ENCODE measurements at places on chromosomes 4 and X. TPM values are rescaled to one million over a fixed set of nuclear protein-coding genes. Genes with fewer than 3 reads are reported as not detected.

DNA sequence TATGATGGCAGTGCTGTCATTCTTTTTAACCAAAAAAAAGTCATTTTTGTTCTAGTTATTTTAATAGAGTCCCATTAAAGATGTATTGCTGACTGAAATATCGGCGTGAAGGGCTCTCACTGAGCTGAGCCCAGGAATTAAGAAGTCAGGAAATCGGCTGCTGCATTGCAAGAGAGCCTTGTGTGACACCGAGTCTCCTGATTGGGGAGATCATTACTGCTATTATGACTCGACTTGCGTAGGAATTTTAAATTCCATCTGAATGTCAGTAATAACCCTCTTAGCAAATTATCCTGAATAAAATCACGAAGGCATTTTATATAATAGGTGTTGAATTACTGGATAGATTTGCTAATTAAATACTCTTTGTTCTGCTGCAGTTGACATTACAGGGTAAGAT, 111.5 kb downstream of the POLA1 start:
- no peak overlapping the region for H3K27ac ChIP-seq
- H3K36me3 ChIP-seq, result no peaks in the 10 kb centered on the region
- H3K4me1 ChIP-seq, result no peaks in the 10 kb centered on the region
- DNase-seq, result no peak
- no peak overlapping the region for H3K4me3 ChIP-seq

The CSAG2 gene
- not detected for total RNA-seq

- H3K27ac ChIP-seq, result no peak overlapping the region
- H3K4me3 ChIP-seq, result no peak overlapping the region
- H3K36me3 ChIP-seq, result no peaks in the 10 kb centered on the region
- no peaks in the 10 kb centered on the region for H3K27me3 ChIP-seq
- no peaks in the 10 kb centered on the region for H3K4me1 ChIP-seq
- no peak for DNase-seq
These were observed 10.2 kb downstream of the TLR3 start for GRCh38 chr4:186078981-186079638.

The ERVMER34-1 gene
- 1.1 TPM for total RNA-seq

DNA sequence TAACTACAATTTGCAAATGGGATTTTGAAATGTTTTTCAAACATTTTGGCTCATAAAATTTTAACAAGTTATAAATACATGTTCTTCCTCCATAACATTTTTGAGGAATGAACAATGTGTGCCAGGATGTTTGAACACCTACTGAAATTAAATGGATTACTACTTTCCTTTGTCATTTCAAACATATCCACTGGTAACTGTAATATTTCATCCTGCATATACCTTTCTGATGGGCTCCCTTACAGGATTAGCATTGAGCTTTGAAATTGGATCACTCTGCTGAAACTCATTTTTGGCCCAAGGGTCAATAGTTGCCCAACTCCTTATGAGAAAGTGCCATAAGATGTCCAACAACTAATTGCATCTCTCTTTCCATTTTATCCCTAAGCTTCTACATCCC, 17.6 kb downstream of the GRPR start:
- no peak overlapping the region for H3K27ac ChIP-seq
- H3K27me3 ChIP-seq, result no peaks in the 10 kb centered on the region
- H3K4me3 ChIP-seq, result no peak overlapping the region

DNA sequence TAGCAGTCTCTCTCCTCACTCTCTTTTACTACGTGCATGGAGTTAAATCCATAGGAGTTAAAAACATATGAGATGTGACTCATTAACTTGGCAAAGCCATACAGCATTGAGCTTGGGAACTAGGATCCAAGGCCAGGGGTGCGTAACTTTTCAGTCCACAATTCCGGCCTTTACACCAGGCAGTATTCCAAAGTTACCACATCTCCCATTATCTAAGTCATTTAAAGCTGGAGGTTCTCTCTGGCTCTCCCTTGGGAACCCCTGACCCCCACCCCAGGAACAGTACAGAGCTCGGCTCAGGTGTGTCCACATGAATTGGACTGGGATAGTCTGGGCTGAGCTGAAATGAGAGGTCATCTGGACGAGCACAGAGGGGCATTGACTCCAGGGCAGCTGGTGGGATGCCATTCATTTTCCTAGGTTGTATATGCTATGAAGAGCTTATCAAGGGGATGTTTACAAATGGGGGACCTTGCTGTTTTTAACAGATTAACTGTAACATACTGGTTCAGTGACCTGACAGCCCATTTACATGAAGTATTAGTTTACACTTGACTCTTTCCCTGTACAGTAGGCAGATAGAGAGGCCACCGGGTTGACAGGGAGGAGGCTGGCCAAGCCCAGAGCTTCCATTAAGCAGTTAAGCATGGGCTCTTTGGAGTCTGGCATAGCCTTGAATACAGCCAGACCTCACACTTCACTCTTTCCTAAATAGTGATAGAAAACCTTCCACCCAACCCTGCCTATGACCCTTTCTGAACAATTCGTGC, 128.8 kb downstream of the RAB28 start:
- no peak overlapping the region for H3K27ac ChIP-seq
- no peak overlapping the region for H3K4me3 ChIP-seq
- H3K27me3 ChIP-seq, result no peaks in the 10 kb centered on the region
- DNase-seq, result no peak

- DNase-seq, result peak; percentile 85
- no peaks in the 10 kb centered on the region for H3K27me3 ChIP-seq
- H3K4me1 ChIP-seq, result peaks cover 7% of the 10 kb centered on the region
- peak overlapping the region; percentile 84 for H3K27ac ChIP-seq
These were observed 22.4 kb downstream of the GAB1 start for GRCh38 chr4:143358923-143359643.

The C4orf50 gene
- 0.13 TPM for total RNA-seq

- no peak overlapping the region for H3K4me3 ChIP-seq
- no peaks in the 10 kb centered on the region for H3K4me1 ChIP-seq
- no peaks in the 10 kb centered on the region for H3K27me3 ChIP-seq
- H3K27ac ChIP-seq, result no peak overlapping the region
- H3K36me3 ChIP-seq, result no peaks in the 10 kb centered on the region
These were observed 90.9 kb upstream of the TLR2 start for GRCh38 chr4:153593161-153593560.

The GAGE12J gene
- not detected for total RNA-seq

The NDP gene
- not detected for total RNA-seq

The SHROOM4 gene
- total RNA-seq, result 3.3 TPM

DNA sequence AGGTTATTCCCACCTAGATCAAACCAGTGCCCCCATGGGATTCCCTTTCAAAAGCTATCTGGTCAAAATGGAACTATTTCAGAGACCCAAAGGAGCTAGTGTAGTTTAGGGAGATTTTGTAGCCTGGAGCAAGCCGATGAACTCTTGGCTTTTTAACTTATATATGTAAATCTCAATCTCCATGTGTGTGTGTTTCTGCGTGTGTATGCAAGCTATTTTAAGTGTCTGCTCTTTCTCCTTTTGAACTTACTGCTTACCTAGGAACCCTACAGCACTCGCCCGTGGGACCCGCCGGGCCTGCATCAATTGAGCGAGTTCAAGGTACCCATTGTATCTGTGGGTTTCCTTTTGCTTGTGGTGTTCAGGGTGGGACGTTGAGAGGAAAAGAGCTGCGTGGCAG, 10.4 kb downstream of the CSTF2 start:
- H3K27me3 ChIP-seq, result no peaks in the 10 kb centered on the region
- no peak overlapping the region for H3K27ac ChIP-seq
- H3K4me3 ChIP-seq, result no peak overlapping the region
- H3K4me1 ChIP-seq, result no peaks in the 10 kb centered on the region
- no peak for DNase-seq

The TRPC3 gene
- total RNA-seq, result not detected

The STATH gene
- total RNA-seq, result not detected

- no peaks in the 10 kb centered on the region for H3K4me1 ChIP-seq
- H3K36me3 ChIP-seq, result no peaks in the 10 kb centered on the region
These were observed 50.0 kb downstream of the IQCM start for GRCh38 chr4:149765630-149766029.

DNA sequence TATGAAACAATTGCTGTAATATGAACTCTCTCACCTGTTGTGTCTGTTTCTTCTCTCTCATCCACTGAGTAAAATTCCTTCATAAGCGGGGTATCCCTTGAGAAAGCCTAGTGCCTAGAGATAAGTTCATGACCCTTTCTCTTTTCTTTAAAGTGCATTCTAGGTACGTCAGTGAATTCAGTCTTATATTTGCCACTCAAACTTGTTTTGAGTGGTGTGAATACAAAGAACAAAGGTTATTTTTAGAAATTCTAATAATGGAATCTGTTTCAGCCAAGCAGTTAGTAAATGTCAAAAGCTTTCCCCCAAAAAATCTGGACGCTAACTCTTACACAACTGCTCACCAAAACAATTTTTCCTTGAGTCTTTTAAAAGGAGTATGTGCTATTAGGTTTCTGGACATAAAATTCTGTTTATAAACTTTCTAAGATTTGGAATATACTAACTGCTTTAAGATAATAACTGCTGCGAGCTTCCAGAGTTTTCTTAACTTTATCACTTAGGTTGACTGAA, 112.0 kb downstream of the VEGFC start:
- H3K4me1 ChIP-seq, result no peaks in the 10 kb centered on the region
- no peak overlapping the region for H3K4me3 ChIP-seq
- H3K27me3 ChIP-seq, result no peaks in the 10 kb centered on the region
- no peak overlapping the region for H3K27ac ChIP-seq
- no peaks in the 10 kb centered on the region for H3K36me3 ChIP-seq

DNA sequence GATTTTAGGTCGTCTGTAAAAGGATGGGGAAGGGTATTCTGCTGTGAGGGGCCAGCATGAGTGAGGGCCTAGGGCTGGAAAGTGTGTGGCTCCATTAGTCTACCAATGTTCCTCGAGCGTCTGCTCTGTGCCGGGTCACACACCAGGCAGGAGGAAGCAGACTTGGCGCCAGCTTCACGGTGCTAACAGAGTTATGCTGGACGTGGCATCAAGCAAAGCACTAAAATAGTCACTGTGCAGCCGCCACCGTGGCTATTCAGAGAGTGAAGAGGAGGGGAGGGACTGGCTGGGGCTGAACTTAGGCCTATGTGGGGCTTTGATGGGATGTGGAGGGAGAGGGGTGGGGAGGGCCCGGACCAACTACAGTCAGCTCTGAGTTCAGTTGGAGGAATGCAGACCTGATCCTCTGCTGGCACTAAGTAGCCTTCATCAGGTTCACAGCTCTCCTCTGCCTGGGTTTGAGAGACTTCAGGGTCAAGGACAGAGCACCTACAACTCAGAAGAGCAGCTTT, 83.9 kb upstream of the MSX1 start:
- H3K27me3 ChIP-seq, result no peaks in the 10 kb centered on the region
- H3K27ac ChIP-seq, result no peak overlapping the region
- no peak for DNase-seq
- no peaks in the 10 kb centered on the region for H3K36me3 ChIP-seq
- H3K4me3 ChIP-seq, result no peak overlapping the region

GRCh38 chr4:136599890-136600289, 932.4 kb downstream of the PCDH18 start:
- no peak for DNase-seq
- H3K27ac ChIP-seq, result no peak overlapping the region
- no peaks in the 10 kb centered on the region for H3K27me3 ChIP-seq
- no peak overlapping the region for H3K4me3 ChIP-seq

GRCh38 chr4:24515698-24516097, 68.7 kb downstream of the DHX15 start:
- no peaks in the 10 kb centered on the region for H3K27me3 ChIP-seq
- H3K4me3 ChIP-seq, result no peak overlapping the region
- no peaks in the 10 kb centered on the region for H3K4me1 ChIP-seq
- DNase-seq, result no peak

The SPACA5 gene
- not detected for total RNA-seq

The CXCR3 gene
- 3.9 TPM for total RNA-seq

DNA sequence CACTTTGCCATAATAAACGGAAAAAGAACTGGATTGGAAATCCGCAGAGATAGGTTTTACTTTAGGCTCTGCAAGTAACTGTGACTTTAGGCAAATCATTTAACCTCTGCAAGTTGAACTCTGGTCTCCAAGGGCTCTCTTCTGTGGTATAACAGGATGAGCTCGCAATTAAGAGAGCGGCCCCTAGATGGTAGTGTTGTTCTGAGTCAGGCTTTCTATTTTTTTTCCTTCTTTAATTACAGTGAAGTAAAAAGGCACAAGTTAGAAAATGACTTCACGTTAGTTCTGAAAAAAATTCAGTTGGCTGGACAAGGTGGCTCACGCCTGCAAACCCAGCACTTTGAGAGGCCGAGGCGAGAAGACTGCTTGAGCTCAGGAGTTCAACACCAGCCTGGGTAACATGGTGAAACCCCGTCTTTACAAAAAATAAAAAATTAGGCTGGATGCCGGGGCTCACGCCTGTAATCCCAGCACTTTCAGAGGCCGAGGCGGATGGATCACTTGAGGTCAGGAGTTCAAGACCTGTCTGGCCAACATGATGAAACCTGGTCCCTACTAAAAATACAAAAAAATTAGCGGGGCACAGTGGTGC, 18.0 kb downstream of the RPS3A start:
- no peaks in the 10 kb centered on the region for H3K36me3 ChIP-seq
- no peak overlapping the region for H3K27ac ChIP-seq
- H3K4me1 ChIP-seq, result no peaks in the 10 kb centered on the region
- H3K27me3 ChIP-seq, result no peaks in the 10 kb centered on the region
- no peak overlapping the region for H3K4me3 ChIP-seq
- DNase-seq, result peak; percentile 64

DNA sequence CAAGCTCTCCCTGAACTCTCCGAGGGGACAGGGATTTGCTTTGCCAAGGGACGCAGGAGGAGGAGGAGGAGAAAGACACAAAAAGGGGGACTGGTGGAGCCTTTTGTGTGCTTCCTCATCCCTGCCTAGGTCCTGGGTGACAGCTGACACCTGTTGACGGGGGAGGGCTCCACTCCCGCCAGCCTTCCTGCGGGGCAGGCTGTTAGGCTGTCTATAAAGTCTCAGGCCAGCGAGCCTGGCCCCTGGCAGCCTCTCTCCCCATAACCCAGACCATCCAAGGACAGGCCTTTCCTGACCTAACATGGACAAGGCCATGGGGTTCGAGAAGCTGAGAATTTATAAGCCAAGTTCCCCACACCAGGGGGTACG, 832 bp upstream of the EVC2 start:
- peak overlapping the region; percentile 39 for H3K27ac ChIP-seq
- no peak overlapping the region for H3K4me3 ChIP-seq
- no peak for DNase-seq
- no peaks in the 10 kb centered on the region for H3K36me3 ChIP-seq
- no peaks in the 10 kb centered on the region for H3K27me3 ChIP-seq
- no peaks in the 10 kb centered on the region for H3K4me1 ChIP-seq

The GLRB gene
- 0.42 TPM for total RNA-seq

DNA sequence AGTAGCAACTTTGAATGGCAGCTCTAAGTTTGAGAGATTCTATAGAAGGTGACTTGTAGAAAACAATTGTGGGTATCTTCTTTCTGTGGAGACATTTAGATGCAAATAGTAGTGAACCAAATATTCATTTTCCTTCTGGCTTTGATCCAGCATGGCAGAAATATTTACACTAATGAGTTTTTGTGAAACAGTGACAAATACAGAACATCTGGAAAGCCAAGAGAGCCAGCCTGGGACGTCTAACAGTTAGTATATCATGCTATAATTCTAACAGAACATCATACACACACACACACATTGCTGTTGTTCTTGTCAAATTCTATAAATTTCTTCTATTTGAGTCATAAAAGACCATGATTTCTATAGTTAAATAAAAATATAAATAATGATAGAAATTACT, 1777.9 kb downstream of the ARAP2 start:
- H3K4me3 ChIP-seq, result no peak overlapping the region
- DNase-seq, result no peak
- no peaks in the 10 kb centered on the region for H3K4me1 ChIP-seq
- H3K36me3 ChIP-seq, result no peaks in the 10 kb centered on the region
- no peak overlapping the region for H3K27ac ChIP-seq

- no peaks in the 10 kb centered on the region for H3K4me1 ChIP-seq
- no peak for DNase-seq
- H3K27me3 ChIP-seq, result no peaks in the 10 kb centered on the region
- H3K27ac ChIP-seq, result no peak overlapping the region
These were observed 107.0 kb upstream of the AR start for GRCh38 chrX:67436867-67437266.

- DNase-seq, result no peak
- H3K4me3 ChIP-seq, result no peak overlapping the region
These were observed 46.1 kb upstream of the CENPE start for GRCh38 chr4:103244251-103244650.

Measured in colonic mucosa (tissue), 4 donors.